ENCODE measurements at places on chromosomes 7 and 10.

GRCh38 chr7:25707768-25708620 is 444.0 kb upstream of the NFE2L3 start:
- DNase-seq: no peak

DNA sequence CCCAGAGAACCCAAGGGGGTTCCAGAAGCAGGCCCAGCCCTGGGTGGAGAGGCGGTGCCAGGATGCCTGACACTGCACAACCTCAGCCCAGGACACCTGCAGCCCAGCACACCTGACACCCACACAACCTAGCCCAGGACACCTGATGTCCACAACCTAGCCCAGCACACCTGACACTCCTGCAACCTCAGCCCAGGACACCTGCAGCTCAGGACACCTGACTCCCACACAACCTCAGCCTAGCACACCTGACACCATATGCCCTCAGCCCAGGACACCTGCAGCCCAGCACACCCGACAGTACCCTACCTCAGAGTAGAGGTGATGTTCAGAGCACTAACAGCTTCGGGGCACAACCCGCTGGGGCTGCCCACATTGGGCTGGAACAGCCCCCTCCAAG is 87.3 kb downstream of the PAXIP1 start:
- peak; percentile 65 for DNase-seq

- no peak for DNase-seq
Measured at GRCh38 chr10:94000638-94001415, 7.1 kb downstream of the PLCE1 start.

DNA sequence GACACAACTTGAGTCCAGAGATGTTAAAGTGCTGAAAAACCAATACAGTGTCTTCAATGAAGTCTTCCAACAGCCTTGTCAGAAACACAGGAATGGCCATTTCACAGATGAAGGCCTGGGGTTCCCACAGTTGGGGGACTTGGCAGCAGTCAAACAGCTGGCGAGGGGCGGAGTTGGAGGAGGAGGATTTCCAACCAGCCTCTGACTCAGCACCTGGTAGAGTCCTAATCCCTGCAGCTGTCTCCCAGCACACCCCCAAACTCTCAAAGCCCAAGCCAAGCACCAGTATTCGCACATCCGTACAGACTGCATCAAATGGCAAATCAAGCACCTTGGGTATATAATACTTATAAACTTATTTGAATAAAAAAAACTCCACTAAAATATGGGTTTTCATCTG is 28.0 kb downstream of the CTBP2 start:
- DNase-seq: peak; percentile 28

- no peak for DNase-seq
Measured at GRCh38 chr10:13047529-13048206, 46.2 kb upstream of the CCDC3 start.

DNA sequence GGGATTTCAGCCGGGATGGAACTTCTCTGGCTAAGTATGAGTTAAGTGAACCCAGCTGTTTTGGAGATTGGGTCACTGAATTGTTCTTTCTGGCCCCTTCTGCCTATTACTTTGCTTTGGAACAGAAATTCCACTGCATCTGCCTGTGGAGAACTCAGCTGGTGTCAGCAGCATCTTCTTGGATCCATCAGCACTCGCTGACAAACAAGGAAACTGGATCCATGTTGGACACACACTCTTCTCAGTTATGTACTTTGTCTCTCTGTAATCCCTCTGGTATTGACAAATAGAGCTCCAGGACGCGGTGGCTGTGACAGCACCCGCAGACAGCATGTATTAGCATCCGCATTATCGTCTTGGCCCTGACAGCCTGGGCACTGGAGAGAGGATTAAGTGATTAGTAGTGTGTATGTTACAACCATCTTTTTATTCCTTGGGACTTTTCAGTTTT is 73.0 kb upstream of the BMPER start:
- DNase-seq: no peak

- no peak for DNase-seq
Measured at GRCh38 chr7:135710417-135711138, 17.4 kb downstream of the SLC13A4 start.

All from spleen (tissue), 13 donors.